Osteoblast (primary cell): ENCODE measurements at places on chromosomes 12 and 14. TPM values are rescaled to one million over a fixed set of nuclear protein-coding genes. Genes with fewer than 3 reads are reported as not detected.

- H3K4me1 ChIP-seq = peaks cover 4% of the 10 kb centered on the region
- H3K36me3 ChIP-seq = no peaks in the 10 kb centered on the region
- peaks cover 7% of the 10 kb centered on the region for H3K27me3 ChIP-seq
- no peak overlapping the region for H3K27ac ChIP-seq
- DNase-seq = no peak
- H3K4me3 ChIP-seq = no peak overlapping the region
These were observed 137.5 kb upstream of the CPM start for GRCh38 chr12:69070319-69071090.

DNA sequence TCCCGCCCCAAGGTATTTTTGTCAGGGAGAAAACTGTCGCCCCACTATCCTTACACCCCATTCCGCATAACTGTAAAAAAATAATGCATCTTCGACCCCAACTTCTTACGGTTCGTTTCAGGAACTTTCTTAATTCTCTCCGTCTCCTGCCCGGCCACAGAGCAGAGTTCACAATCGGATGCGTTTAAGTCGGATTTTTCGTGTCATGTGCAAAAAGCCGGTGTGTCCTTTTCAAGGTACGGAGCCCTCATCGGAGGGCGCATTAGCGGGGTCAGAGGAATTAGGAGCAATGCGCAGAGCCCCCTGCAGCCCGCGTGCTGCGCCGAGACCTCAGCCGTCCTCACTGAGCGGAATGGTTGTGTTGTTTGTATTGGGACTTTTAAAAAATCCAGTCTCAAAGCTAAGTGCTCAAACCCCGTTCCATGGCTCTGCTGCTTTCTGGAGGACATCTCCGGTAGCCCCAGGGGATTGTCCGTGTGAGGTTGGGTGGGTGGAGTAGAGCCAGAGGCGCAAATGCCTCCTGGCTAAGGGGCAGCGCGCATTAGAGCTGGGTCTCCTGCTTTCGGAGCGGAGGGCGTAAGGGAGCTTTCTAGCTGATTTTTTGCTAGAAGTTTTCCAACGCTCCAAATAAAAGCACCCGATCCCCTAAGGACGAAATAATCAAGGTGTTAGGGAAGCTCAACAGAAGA is 3.9 kb upstream of the GSC start:
- no peak overlapping the region for H3K4me3 ChIP-seq
- H3K27ac ChIP-seq = no peak overlapping the region
- peaks cover 61% of the 10 kb centered on the region for H3K27me3 ChIP-seq
- no peaks in the 10 kb centered on the region for H3K4me1 ChIP-seq

DNA sequence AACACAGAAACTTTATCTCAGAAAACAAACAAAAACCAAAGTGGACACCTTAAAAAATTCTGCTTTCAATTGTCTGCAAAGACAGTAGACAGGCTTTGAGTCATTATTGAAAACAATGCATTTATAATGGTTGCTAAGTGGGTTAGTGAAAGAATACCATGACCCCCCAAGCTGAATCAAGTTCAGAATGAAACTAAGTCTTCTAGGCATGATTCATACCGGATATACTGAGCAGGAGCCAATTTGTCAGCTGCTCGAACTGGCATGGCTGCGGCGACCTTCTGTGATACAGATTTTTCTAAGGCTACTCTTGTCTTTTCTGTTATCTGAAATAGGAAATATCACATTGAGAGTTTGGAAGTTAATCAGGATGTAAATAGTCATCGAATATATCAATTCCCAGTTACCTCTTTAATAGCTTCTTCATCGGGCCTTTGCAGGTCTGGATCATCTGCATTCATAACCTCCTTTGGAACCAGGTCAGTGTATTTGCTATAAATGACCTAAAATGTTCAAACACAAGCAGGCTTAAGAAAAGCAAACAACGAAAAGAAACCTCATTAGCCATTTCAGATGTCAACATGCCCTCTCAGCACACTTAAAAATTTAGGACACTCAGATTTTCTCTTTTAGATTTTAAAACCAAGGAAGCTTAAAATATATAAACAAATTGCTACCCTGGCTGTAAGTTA is 22.3 kb downstream of the SNW1 start:
- no peak overlapping the region for H3K4me3 ChIP-seq
- peaks cover 39% of the 10 kb centered on the region for H3K36me3 ChIP-seq
- peaks cover 4% of the 10 kb centered on the region for H3K4me1 ChIP-seq
- peak overlapping the region; percentile 59 for H3K27ac ChIP-seq
- peak; percentile 90 for DNase-seq

- peaks cover 51% of the 10 kb centered on the region for H3K4me1 ChIP-seq
- no peaks in the 10 kb centered on the region for H3K27me3 ChIP-seq
- no peaks in the 10 kb centered on the region for H3K36me3 ChIP-seq
These were observed 145.5 kb downstream of the PRKCH start for GRCh38 chr14:61466905-61467280.

GRCh38 chr12:10088955-10089900 is 9.6 kb downstream of the CLEC1A start:
- DNase-seq = no peak
- H3K36me3 ChIP-seq = no peaks in the 10 kb centered on the region
- no peaks in the 10 kb centered on the region for H3K4me1 ChIP-seq
- H3K27ac ChIP-seq = no peak overlapping the region

- no peak overlapping the region for H3K4me3 ChIP-seq
- H3K27ac ChIP-seq = no peak overlapping the region
- DNase-seq = no peak
These were observed 168.4 kb downstream of the SOX5 start for GRCh38 chr12:23781118-23781517.

DNA sequence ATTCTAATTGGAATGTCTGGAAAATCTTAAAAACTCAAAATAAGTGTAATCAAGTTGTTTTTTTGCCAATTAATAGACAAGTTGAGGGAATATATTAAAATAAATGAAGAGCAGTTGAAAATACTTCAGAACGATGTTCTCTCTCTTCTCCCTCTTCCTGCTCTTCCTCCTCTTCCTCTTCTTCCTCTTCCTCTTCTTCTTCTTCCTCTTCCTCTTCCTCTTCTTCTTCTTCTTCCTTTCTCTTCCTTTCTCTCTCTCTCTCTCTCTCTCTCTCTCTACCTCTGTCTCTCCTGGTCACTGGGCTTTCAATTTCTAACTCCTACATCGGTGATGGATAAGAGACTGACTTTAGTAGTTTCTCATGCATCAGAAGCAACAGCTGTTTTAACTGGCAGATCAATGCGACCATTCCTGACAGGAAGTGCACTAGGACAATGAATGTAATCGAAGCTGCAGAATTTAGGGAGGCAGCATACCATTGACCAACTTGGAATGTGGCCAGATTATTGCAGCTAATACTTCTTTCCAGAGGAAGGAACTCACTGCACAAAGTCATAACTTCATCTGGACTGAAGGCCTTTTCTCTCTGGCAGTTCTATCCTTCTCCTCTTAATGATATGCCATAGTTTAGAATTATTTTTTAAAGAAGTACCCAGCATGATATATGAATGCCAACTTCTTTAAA is 13.8 kb upstream of the TMTC2 start:
- H3K27ac ChIP-seq = no peak overlapping the region
- DNase-seq = no peak
- no peaks in the 10 kb centered on the region for H3K4me1 ChIP-seq
- H3K27me3 ChIP-seq = no peaks in the 10 kb centered on the region

Gene MLXIP
- 12.7 and 14.1 TPM in 2 replicates for total RNA-seq

Gene IFI27L2
- total RNA-seq = 69.5 and 76.7 TPM in 2 replicates

DNA sequence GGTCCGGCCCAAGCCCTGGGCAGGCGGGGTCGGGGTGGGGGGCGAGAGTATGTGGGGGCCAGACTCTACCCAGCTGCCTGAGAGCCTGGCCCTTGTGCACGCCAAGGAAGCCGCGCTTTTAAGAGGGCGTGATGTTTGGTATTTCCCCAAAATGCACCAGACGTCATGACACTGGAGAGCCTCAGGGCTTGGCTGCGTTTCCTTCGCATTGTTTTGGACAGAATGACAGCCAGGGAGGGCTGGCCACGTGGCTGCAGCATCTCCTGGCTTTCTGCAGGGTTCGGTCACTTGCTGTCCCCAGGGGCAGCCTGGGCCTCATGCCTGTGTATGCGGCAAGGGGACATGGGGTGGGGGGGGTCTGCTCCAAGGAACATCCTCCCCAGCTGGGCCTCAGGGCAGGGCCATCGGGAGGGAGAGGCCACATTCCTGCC is 16.1 kb upstream of the NUDT14 start:
- H3K4me3 ChIP-seq = no peak overlapping the region
- peaks cover 24% of the 10 kb centered on the region for H3K27me3 ChIP-seq
- no peaks in the 10 kb centered on the region for H3K4me1 ChIP-seq
- DNase-seq = no peak
- no peaks in the 10 kb centered on the region for H3K36me3 ChIP-seq

GRCh38 chr14:51473351-51473750 is 178.4 kb upstream of the FRMD6 start:
- no peaks in the 10 kb centered on the region for H3K36me3 ChIP-seq
- peaks cover 7% of the 10 kb centered on the region for H3K4me1 ChIP-seq
- H3K27me3 ChIP-seq = no peaks in the 10 kb centered on the region
- DNase-seq = no peak
- no peak overlapping the region for H3K27ac ChIP-seq

DNA sequence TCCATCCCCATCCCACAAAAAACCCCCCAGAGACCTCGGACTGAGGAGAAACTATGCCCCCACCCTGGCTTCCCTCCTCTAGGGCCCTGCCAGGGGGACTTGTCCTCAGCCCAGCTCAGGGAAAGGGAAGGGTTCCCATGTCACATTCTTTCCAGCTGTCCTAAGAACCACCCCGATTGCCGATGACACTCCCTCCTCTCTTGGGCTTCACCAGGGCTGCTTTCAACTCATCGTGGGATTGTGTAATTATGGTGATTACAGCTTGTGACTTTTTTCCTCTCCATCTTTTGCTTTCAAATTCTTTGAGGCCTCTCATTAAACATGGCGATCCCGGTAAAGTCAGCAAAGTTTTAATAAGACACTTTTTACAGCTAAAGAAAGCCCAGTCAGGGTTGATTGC is 344.0 kb downstream of the DPF3 start:
- no peaks in the 10 kb centered on the region for H3K36me3 ChIP-seq
- H3K4me3 ChIP-seq = no peak overlapping the region
- H3K27ac ChIP-seq = no peak overlapping the region
- H3K4me1 ChIP-seq = peaks cover 19% of the 10 kb centered on the region
- DNase-seq = peak; percentile 51
- peaks cover 3% of the 10 kb centered on the region for H3K27me3 ChIP-seq

DNA sequence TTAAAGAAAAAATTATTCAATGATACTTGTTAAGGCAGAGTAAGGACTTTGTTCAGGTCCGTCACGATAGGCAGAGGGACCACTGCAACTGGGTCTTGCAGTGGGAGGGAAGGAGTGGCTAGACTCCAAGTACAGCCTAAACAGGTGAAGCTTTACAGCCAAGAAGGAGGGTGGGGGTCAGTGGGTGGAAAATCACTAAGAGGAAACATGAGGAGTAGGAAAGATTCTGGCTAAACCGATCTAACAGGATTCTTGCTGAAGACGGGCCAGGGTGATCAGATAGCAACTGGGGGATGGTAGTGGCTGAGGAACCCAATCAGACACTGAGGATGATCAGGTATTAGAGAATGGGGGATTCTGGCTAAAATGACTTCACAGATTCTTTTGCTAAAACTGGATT is 100.2 kb downstream of the TTC7B start:
- no peak overlapping the region for H3K27ac ChIP-seq
- peaks cover 5% of the 10 kb centered on the region for H3K4me1 ChIP-seq
- no peak overlapping the region for H3K4me3 ChIP-seq
- H3K36me3 ChIP-seq = peaks cover 4% of the 10 kb centered on the region
- H3K27me3 ChIP-seq = no peaks in the 10 kb centered on the region
